IPS-NIHi11 (cell line): ENCODE measurements at places on chromosomes 12 and 14.

- no peak for DNase-seq
Measured at GRCh38 chr12:129184127-129184928, 331.1 kb downstream of the GLT1D1 start.

GRCh38 chr12:55736780-55737580, 5.9 kb upstream of the GDF11 start:
- DNase-seq, result peak; percentile 82

GRCh38 chr12:62258941-62259630, 1.1 kb upstream of the USP15 start:
- DNase-seq, result peak; percentile 12

- no peak for DNase-seq
Measured at GRCh38 chr14:59107819-59108218, 80.6 kb upstream of the DAAM1 start.

- no peak for DNase-seq
Measured at GRCh38 chr12:117622087-117622486, 260.7 kb upstream of the NOS1 start.

- DNase-seq, result peak; percentile 17
Measured at GRCh38 chr12:97075161-97075933, 168.3 kb downstream of the NEDD1 start.

GRCh38 chr14:58167057-58167456, 15.0 kb upstream of the ARMH4 start:
- DNase-seq, result no peak

- no peak for DNase-seq
Measured at GRCh38 chr12:38610808-38611350, 294.3 kb downstream of the ALG10B start.

DNA sequence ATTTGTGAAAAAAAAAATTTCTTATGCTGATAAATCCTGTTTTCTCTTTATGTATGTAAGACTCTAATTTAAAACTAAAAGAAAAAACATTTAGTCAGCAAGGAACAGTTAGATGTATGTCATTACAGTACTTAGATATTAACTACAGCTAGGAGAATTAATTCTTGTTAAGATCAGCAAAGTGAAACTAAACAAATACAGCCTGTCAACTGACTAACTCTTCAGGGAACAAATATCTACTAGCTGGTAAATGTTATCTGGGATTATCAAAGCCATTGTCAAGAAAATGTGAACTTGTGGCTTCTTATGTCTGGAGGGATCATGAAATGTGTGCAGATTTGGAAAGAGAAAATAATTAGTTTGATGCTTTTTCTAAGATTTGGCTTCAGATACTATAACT, 27.5 kb downstream of the MGAT4C start:
- no peak for DNase-seq

DNA sequence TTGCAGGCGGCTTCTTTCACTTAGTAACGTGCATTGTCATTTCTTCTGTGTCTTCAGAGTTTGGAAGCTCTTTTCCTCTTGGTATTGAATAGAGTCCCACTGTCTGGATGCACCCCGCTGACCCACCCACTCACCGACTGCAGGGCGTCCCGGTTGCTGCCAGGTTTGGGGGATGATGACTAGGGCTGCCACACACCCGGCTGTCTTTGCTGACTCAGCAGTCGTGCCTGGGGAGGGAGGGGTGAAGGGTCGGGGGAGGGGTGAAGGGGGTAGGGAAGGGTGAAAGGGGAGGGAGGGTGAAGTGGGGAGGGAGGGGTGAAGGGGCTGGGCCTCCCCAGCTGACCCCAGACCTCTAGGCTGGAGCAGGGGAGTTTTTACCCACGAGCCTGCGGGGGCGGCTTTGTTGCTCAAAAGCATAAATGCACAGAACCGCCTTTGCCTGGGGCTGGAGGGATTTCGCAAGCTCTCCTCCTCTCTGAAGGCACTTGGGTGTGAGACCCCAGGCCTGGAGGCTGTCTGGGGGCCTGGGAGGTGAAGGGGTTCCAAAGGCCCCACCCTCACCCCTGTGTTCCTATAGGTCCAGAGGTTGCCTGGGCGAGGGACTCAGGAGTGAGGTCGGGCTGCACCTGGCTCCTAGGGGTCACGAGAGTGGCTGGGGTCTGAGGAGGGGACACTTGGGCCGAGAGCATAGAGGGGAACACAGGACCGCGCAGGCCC, 31.3 kb upstream of the ULK1 start:
- peak; percentile 73 for DNase-seq

GRCh38 chr14:55249423-55249822, 21.8 kb upstream of the FBXO34 start:
- no peak for DNase-seq

GRCh38 chr14:78090864-78091263, 79.3 kb upstream of the NRXN3 start:
- no peak for DNase-seq

DNA sequence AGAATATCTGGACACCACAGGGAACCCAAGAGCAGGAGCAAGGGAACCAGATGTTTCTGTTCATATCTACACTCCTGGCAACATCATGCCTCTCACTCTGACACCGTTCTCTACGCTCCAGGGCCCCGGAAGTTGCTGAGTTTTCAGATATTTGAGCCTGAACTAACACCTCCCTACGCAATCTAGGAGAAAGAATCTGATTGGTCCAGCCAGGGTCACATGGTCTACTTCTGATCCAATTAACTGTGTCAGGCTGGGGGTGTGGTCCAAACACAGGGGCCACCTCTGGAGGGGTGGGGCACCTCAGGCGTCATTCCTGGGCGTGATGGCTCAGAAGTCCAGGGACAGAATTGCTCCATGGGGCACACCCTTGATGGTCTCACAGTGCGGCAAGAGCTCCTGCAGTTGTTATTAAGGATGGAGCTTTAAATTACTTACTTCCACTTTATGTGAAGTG, 165.5 kb downstream of the PTPN11 start:
- peak; percentile 74 for DNase-seq

GRCh38 chr12:94614288-94614721, 36.1 kb downstream of the TMCC3 start:
- peak; percentile 66 for DNase-seq

GRCh38 chr14:95667249-95667693, 19.0 kb upstream of the TCL1B start:
- DNase-seq, result peak; percentile 53

- DNase-seq, result no peak
Measured at GRCh38 chr14:93276031-93276716, 56.7 kb downstream of the BTBD7 start.

- DNase-seq, result no peak
Measured at GRCh38 chr12:29743077-29743476, 40.7 kb downstream of the TMTC1 start.

- no peak for DNase-seq
Measured at GRCh38 chr12:2819810-2820209, 7.3 kb downstream of the ITFG2 start.

DNA sequence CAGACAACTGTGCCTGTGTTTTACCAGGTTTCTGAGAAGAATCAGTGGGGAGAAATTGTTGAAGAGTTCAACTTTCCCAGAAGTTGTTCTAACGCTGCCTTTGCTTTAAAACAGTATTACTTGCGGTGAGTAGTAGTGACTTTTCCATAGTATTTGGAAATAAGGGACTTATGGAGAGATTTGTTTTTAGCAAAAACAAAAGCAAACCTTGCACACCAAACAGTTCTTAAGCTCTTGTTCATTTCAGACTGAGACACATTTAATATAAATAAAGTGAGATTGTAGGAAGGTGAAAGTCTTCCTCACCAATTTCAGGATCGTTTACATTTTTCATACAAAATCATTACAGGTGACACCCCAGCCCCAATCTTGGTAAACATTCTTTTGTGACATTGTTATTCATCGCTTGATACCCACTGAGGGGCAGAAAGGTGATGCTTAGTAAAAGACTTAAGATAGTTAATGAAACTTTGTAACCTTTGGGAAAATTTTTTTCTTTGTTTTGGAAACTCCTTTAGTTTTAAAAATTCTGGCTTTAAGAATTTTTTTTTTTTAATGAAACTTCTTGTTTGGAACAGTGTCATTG, 1.8 kb downstream of the ARID2 start:
- no peak for DNase-seq

GRCh38 chr14:22255017-22255950, 333.7 kb downstream of the DAD1 start:
- DNase-seq, result no peak

- DNase-seq, result no peak
Measured at GRCh38 chr14:94768521-94769390, 1.2 kb downstream of the GSC start.

DNA sequence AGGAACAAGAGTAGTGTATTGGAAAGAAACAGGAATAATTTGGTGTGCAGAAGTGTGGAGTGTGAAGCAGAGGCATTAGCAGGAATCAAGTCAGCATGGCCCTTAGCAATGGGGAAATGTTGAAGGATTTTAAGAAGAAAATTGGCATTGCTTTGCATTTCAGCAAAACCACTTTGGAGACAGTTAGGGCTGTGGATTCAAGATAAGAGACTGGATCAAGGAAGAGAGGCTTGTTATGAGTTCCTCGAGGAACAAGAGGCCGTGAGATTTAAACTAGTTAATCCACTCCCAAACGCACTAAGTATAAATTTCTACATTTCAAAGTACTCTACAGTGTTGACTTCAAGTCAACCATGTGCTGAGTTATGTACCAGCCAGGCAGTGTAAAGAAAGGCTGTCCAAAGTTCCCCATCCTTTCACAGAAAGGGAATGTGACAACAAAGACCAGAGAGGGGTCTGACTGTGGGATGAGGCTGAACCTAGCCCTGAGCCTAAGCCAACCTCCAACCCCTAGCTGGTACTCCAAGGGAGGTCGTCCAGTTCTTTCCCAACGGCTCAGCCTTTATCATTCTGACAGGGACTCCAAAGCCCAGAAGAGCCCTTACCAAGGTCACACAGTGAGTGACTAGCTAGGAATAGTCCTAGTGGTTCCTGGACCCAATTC, 91.2 kb upstream of the BMP4 start:
- no peak for DNase-seq
